CD4-positive, alpha-beta T cell treated with Interleukin-4 for 1 hour (primary cell): ENCODE measurements at places on chromosomes 12 and 14.

GRCh38 chr12:57983858-57984505, 42.6 kb downstream of the ATP23 start:
- no peak for DNase-seq

- DNase-seq: peak; percentile 15
Observed at GRCh38 chr12:24839268-24839791, 109.6 kb downstream of the BCAT1 start.

- no peak for DNase-seq
Observed at GRCh38 chr12:49907352-49907751, 3.7 kb upstream of the FAIM2 start.

GRCh38 chr14:101562659-101563351, 1.5 kb downstream of the DIO3 start:
- no peak for DNase-seq

- DNase-seq: no peak
Observed at GRCh38 chr12:71752891-71753290, 1.8 kb upstream of the RAB21 start.

GRCh38 chr12:53974084-53975063, at the start of gene HOTAIR:
HOTAIR (minus strand) TSS chr12:53974954.
- DNase-seq: no peak

DNA sequence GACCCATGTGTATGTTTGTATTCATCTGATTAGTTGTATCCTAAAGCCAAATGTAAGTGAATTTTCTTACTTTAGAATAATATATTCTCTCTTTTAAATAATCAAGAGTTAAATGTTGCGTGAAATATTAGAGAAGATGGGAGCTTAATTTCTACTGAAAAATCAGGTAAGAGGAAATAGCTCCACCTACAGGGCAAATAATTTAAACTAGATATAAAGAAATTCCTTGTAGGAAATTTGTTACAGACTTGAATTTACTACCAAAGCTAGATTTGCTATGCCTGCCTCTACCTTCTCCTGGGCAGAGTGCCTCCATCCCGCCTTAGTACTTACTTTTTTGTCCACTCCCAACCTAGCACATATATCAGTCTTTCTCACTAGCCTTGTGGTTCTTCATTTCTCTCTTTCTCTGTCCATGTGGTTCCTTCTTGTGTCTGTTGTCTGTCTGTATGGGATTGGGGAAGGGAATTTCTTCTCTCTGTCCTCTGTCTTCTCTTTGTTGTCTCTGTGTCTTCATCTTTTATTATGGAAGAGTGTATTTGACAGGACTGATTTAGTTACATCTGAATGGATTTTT, 44.7 kb downstream of the PALS1 start:
- DNase-seq: no peak

GRCh38 chr12:29672580-29672979, 111.2 kb downstream of the TMTC1 start:
- no peak for DNase-seq

DNA sequence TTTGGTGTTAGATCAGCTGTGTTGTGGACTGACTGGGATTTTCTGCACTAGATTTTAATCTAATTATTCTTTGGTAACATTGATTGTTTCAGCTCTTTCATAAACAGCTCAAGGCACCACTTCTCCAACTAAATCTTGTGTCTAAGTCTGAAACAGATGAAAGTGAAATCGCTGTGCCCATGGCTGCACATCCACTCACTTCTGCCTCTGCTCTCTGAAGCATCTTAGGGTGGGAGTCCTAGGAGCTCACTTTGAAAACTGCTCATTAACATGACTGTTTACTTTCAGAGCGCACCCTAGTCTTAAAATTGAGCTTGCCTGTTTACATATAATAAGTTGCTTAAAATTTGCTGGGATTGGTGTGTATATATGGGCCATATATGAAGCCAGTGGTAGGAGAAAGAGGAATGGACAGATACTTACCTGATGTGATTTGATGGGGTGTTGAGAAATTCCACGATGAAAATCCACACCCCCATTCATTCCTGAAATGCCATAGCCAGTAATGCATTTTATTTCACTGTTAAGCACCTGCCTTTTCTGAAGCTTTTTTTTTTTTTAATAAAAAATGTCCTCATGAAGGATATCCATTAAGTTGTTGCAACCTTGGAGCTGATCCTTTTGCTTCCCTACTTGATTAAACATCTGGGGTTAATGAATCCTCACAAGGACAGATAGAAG, 52.8 kb downstream of the PPFIBP1 start:
- no peak for DNase-seq

GRCh38 chr12:62700091-62700880, 233.7 kb downstream of the MON2 start:
- no peak for DNase-seq

DNA sequence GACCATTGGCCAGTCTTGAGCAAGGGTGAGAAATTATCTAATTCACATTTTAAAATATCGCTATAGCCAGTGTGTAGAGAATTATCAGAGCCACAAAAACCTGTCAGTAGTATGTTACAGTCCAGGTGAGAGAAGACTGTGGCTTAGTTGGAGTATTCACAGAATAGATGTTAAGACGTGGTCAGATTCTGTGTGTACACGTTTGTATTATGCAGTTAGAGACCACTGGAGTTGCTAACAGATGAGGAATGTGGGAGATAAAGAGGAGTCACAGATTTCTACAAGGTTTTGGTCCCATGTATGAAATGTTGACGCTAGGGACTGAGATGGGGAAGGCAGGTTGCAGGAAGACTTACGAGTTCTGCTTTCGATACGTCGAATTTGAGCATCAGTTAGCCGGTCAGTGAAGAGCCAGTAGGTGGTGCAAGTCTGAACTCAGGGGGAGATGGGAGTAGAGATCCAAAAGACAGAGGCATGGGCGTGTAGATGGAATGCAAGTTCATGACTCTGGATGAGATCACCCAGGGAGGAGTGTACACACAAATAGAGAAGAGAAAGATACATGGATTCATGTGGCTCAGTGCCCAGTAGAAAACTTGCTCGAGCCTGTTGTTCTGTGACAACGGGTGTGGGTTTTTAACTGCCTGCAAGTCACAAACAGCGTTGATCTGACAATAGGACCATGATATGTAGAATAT, 114.8 kb upstream of the FLRT2 start:
- DNase-seq: no peak

- DNase-seq: no peak
Observed at GRCh38 chr14:83706231-83706954, 1823.6 kb upstream of the FLRT2 start.

- no peak for DNase-seq
Observed at GRCh38 chr12:129540249-129540648, 363.6 kb downstream of the TMEM132D start.

- no peak for DNase-seq
Observed at GRCh38 chr14:94079891-94080620, 946 bp downstream of the DDX24 start.

- DNase-seq: no peak
Observed at GRCh38 chr12:14803830-14804160, 325 bp downstream of the C12orf60 start.

DNA sequence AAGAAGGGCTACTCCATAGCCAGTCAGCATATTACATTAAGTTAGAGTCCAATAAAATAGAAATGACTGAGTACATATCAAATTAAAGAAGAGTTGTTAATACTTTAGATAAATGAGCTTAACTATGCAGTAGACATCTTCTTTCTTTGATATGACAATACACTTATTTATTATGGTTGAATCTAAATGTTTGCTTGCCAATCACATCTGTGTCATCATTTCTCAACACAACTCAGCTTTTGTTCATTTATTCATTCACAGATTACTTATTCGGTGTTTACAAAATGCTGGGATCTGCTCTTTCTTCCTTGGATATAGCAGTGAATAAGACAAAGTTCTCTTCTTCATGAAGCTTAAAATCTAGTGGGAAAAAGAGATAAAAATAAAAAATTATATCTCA, 614.6 kb upstream of the ATP2B1 start:
- no peak for DNase-seq

GRCh38 chr14:23126548-23127278, 7.7 kb upstream of the CEBPE start:
- DNase-seq: no peak

- no peak for DNase-seq
Observed at GRCh38 chr12:44127966-44128710, 292.3 kb downstream of the TMEM117 start.

DNA sequence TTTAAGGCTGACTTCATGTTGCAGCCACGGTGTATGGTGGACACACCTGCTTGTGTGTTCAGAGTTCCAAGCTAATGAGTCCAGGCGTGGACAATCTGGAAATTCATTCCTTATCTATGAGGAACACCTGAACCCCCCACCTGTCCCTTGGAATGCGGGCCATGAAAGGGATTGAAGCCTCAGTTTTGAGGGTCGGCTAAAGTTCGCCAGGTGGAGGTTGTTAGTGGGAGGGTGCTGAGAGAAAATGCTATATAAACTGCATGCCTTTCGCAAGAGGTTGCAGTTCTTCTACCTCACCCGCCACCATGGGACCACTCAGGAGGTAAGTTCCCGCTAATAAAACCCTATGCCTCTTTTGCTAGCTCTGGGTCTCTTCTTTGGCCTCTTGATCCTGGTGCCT, 348.0 kb downstream of the BCL11B start:
- DNase-seq: peak; percentile 0

DNA sequence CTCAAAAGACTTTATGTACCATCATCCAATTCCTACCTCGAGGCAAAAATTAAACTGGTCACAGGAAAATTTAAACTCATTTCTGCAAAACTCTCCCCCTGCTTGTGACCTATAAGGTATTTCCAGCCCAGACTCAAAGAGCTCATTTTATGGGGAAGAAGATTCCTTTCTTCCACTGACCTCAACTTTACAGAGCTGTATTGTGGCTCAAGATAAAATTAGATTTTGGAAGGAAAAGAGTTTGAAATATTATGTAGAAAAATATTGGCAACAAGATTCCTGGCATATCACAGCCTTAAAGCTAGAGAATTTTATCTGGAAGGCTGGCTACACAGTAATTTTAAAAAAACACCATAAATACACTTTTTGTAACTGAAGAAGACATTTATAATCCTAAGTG, 91.7 kb downstream of the STXBP6 start:
- no peak for DNase-seq

GRCh38 chr14:100587086-100587762, at the start of gene BEGAIN:
BEGAIN (minus strand) TSS chr14:100587417; CDS start chr14:100587290, 127 bp downstream.
- DNase-seq: no peak

DNA sequence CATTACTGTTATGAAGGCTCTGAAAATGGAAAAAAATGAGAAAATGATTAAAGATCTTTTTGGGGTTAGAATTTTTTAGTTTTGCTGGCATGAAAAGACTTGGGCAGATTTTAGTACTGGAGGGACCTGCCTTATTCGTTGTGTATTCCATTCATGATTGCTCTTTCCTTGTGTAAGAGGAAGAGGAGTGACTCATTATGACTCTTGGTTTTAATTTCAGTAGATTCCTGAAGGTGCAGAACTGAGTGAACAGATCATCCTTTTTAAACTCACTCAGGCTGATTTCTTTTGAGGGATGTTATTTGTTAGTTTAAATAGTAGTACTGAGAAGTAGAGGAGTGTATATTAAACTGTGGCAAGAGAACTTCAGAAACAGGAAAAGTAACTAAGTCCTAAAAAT, 41.6 kb downstream of the AKAP6 start:
- DNase-seq: no peak

DNA sequence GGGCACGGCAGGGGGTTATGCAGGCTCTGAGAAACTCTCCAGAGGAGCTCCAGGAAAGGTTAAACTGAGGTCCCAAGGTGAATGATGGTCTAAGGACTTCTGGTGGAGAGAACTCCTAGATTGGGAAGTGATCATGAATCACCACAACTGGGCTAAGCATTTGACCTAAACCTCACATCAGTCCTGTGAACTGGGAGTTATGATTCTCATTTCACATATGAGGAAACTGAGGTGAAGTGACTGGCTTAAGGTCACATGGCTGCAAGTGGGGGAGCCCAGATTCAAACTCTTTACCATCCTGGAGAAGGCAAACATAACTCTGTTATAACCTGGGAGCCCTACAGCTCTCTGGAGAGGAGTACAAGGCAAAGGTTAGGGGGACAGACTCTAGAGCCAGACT, 4.2 kb downstream of the RARG start:
- DNase-seq: no peak

DNA sequence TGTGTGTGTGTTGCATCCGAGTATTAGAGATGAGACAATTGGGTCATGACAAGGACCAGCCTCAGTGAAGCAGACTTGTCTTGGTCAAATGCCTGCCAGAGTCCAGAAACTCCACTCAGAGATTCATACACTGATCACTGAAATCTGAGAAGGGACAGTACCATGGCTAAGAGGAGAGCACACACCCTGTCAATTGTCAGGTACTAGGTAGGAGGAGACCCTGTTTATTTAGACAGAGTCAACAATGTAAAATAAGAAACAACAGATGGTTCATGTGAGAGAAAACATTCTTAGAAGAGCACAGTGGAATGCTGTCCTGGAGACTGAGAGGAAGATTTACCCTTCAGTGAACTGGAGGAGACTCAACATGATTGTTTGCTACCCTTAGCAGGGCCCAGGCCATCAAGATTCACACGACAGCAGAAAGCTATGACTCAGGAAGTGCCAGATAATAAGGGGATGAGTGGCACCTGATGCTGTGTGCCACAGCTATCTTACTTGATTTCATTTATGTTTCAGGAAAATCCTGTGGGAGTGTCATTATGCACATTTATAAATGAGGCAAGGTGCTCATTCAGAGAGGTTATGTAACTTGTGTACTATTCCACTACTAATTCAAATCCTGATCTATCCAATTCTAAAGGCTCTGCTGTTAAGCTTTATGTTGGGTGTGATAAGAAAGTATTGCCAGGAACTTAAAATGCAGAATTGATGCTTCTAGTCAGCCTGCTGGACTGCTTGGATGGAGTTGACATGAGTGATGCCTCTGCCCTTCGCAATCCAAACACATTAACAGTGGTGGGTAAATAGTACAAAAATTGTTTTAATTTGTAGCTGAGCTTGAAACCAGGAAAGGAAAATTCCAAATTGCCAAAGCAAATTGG, 136.6 kb upstream of the NEDD1 start:
- no peak for DNase-seq

- no peak for DNase-seq
Observed at GRCh38 chr12:57461917-57462250, 2.3 kb downstream of the GLI1 start.

- peak; percentile 71 for DNase-seq
Observed at GRCh38 chr14:63853831-63854293, 1.1 kb downstream of the SYNE2 start.

GRCh38 chr14:23580152-23580926, 1.7 kb upstream of the JPH4 start:
- no peak for DNase-seq

GRCh38 chr12:93740751-93741150, 63.6 kb downstream of the CRADD start:
- no peak for DNase-seq

GRCh38 chr14:46940611-46941010, 289.0 kb upstream of the RPL10L start:
- no peak for DNase-seq

- no peak for DNase-seq
Observed at GRCh38 chr12:26828280-26829073, 4.5 kb downstream of the ITPR2 start.

DNA sequence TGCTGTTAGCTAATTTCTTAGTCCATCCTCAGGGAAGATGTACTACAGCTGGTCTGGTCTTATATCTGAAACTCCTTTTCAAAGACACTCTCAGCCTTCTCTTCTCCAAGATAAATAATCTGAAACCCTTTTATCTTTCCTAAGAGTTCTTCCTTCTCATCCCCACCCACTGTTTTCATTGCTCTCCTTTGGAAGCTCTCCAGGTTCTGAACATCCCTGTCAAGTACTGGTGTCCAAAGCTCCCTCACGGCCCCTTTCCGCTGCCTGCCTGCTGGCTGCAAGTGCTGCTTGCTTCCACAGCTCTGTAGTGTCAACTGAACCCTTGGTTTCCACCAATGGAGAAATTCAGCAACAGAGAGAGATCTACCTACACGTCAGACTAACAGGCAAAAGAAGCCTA, 6.6 kb upstream of the SLC6A13 start:
- DNase-seq: no peak
